ENCODE measurements at places on chromosomes 6 and 20.
A peak's percentile ranks its signal among the peaks of the same experiment; 100 is the strongest.

GRCh38 chr6:42162384-42162783 is 10.8 kb upstream of the GUCA1A start:
- DNase-seq, result no peak

GRCh38 chr6:4030669-4031068 is 48.3 kb downstream of the FAM217A start:
- no peak for DNase-seq

DNA sequence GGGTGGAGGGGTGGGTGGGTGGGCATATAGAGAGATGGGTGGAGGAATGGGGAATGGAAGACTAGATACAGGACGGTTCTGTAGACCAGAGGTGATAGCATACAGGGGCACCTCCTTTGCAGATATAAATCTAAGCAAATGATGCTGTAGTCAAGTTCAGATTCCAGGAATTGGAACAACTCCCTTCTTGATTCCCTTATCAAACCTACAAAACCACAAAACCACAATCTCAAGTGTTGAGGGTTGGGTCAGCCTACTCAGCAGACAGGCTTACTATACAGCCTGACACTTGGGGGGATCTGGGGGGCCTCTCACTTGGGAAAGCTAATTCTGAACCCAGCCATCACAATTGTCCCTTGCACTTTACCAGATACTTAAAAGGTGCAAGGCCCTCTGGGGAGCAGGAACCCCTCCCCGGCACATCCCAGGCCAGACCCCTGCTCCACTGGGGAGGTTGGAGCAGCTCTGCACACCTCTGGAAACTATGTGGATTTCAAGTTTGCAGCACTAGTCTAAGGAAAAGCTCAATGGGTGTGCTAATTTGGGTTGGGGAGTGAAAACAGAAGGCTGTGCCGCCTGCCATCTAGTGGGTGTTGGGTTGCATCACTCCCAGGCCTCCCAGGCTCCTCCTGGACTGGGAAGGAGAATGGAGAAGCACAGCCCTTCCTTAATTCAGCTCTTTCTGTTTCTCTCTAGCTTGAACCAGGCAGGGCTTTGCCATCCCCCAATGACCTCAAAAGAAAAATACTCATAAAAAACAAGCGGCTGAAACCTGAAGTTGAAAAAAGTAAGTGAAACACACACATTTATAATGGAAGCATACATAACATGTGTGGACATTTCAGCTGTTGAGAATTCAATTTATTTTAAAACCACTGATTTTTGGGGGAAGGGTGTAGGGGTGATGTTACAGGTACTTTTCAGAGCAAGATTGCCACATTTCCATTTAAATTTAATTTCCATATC is 121.2 kb upstream of the LAMP5 start:
- DNase-seq, result no peak

DNA sequence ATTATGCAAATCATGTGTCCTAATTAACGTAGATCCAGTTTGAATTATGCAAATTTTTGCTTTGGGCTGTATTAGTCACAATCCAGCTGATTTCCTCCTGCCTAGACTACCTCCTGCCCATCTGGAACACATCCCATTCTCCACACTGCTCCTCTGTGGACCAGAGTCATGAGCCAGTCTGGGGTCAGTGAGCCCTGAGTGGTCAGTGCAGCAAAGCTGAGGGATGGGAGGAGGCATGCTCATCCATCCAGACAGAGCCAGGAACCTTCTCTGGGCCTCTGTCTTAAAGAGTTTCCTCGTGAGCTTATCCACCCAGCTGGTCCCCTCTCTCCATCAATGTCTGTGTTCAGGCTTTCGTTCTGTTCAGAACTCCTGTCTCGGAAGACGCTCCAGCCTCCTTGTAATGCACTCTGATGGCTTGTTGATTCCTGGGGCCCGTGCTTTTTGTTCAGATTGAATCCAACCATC is 747.8 kb downstream of the PTPRT start:
- no peak for DNase-seq

- DNase-seq, result peak; percentile 63
These were observed 17.6 kb upstream of the EIF2S2 start for GRCh38 chr20:34129518-34130162.

GRCh38 chr6:154974485-154975149 is 20.5 kb upstream of the TIAM2 start:
- no peak for DNase-seq

- DNase-seq, result no peak
These were observed 37.6 kb downstream of the NKAIN2 start for GRCh38 chr6:123841067-123841896.

DNA sequence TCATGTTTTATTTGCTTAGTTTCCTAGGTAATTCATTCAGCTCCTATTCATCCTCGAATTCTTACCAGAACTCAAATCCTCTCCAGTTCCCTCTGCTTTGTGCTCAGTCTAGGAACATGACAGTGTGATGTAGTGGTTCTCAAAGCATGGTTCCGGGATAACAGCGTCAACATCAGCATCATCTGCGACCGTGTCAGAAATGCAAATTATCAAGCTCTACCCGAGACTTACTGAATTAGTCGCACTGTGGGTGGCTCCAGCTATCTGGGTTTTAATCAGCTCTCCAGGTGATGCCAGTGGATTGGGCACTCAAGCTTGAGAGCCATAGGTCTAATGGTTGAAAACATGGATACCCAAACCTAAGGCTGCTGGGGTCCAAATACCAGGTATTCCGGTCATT is 7.7 kb upstream of the STK35 start:
- DNase-seq, result no peak

GRCh38 chr6:110626442-110626841 is 150.0 kb upstream of the SLC22A16 start:
- DNase-seq, result no peak

DNA sequence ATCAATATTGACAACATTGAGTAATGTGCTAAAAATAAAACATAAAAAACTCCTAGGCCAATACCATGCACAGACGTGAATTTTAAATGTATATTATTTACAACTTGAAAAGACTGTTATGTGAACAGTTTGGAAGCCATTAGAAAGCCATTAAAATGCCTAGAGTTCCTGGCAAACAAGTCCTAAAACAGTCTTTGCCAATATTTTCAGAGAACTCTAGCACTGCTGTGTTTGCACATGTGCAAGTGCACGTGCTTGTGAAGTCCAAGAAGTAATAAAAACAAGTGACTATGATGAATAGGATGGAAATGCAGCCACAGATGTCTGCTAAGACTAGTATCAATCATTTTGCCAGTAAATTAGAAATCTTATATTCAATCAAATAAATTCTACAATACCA is 1447.6 kb downstream of the GRIK2 start:
- DNase-seq, result no peak

GRCh38 chr6:108598305-108598863 is 37.7 kb downstream of the FOXO3 start:
- DNase-seq, result no peak

- peak; percentile 71 for DNase-seq
These were observed at the start of gene GNAS for GRCh38 chr20:58852543-58853271. Gene GNAS, plus strand, starts transcription at chr20:58852716.

DNA sequence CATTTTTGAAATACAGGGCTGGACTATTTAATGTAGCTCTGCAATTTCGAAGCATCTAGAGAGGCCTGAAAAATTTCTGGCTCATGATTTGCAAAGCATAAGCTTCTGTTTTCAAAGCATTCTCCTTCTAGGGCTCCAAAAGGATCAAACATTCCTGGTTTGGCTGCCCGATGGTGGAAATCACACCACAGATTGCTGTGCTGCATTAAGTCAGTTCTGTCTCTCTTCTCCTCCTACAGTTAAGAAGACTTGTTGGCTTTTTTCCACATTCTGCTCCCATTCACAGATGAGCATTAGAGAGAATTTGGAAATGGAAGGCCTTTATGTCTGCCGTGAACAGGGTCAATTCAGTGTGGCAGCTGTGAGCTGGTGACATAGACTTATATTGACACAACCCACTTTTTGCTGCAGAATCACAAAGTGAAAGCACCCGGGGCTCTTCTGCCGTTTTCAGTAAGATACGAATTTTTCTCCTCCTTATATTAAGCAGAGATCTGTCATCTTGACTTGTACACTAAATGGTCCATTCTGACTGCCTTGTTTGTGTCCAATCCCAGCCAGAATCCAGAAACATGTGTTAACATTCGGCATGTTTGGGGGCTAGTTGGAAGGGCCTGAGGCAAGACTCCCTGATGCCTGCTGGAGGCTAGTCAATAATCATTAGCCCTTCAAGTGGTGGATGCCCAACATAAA is 330.8 kb upstream of the DEFB112 start:
- no peak for DNase-seq

DNA sequence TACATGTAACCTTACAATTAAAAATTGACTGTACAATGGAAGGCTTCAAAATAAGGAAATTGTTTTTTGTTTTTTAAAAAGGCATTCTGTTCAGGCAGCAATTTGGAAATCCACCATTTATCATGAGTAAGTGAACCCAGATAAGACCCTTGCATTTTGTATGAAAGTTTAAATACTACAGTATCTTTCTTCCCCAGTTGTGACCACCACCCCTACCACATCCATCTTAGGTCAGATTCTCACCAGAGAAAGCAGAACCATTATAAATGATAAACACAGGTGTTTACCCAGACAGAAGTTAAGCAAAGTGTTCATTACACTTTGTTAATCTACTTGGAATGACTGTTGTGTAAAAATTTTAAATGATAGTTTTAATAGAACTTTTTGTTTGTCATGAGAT is 20.2 kb downstream of the SENP6 start:
- DNase-seq, result no peak

GRCh38 chr6:13671548-13672127 is 40.0 kb downstream of the RANBP9 start:
- DNase-seq, result no peak

GRCh38 chr20:50294164-50295088 is 103.8 kb downstream of the CEBPB start:
- DNase-seq, result no peak

DNA sequence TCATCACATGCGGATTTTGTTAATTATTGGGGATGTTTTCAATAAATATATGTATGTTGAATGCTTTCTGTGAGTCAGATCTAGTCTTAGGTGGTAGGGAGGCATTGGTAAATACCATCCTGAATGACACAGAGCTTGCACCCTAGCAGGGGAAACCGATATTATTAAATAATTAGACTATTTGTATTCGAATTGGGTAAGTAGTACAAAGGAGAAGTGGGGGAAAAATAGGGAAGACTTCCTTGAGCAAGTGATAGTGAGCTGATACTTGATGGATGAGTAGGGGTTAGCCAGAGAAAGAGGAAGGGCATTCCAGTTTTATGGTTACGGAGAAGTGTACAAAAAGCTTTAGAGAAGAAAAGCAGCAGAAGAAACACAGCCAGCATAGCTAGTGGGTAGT is 1.5 kb downstream of the RIOK1 start:
- no peak for DNase-seq

- no peak for DNase-seq
These were observed 107.1 kb downstream of the MRPL14 start for GRCh38 chr6:44020148-44020547.

- DNase-seq, result no peak
These were observed 78.1 kb downstream of the NCOA7 start for GRCh38 chr6:125868678-125869395.

DNA sequence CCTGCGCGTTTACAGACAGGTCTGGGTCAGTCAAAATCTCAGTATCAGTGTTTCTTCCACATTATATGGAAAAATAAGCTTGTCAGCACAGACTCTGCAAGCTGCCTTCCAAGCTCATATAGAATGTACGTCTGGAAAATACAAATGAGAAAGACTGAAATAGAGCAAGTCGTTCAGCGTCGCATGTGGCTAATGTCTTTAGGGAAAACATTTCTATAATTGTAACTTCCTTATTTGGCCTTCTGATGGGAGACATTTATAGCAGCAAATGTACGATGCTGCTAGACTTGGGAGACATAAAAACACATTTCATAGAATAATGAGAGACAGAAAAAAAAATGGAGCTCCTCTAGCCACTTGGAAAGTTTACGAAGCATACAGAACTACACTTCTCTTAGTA is 122.2 kb downstream of the KIF16B start:
- DNase-seq, result no peak

DNA sequence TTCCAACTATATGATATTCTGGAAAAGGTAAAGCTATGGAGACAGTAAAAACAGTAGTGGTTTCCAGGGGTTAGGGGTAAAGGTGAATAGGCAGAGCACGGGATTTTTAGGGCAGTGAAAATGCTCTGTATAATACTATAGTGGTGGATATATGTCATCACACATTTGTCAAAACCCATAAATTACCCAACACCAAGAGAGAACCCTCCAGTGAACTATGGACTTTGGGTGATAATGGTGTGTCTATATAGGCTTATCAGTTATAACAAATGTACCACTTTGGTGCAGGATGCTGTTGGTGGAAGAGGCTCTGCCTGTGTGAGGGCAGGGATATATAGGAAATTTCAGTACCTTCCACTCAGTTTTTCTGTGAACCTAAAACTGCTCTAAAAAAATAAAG is 149.9 kb downstream of the GPX5 start:
- no peak for DNase-seq

DNA sequence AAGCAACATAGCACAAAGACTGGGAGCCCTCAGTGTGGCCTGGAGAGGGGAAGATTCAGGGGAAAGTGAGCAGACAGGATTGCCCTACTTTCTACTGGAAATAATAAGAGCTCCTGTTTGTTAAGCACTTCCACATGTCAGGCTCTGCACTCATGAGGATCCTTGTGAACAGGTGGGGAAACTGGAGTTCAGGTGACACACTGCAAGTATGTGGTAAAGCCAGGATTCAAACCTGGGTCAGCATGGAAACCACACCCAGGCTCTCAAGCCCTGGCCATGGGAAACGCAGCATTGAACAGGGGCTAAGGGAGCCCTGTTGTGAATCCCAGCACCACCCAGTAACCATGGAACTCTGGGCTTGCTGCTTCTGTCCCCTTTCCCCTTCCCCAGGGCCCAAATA is 42.8 kb upstream of the ID1 start:
- DNase-seq, result no peak

GRCh38 chr6:47056832-47057231 is 14.7 kb upstream of the ADGRF1 start:
- no peak for DNase-seq

- DNase-seq, result no peak
These were observed 72.5 kb downstream of the ARMC2 start for GRCh38 chr6:108920751-108921150.

DNA sequence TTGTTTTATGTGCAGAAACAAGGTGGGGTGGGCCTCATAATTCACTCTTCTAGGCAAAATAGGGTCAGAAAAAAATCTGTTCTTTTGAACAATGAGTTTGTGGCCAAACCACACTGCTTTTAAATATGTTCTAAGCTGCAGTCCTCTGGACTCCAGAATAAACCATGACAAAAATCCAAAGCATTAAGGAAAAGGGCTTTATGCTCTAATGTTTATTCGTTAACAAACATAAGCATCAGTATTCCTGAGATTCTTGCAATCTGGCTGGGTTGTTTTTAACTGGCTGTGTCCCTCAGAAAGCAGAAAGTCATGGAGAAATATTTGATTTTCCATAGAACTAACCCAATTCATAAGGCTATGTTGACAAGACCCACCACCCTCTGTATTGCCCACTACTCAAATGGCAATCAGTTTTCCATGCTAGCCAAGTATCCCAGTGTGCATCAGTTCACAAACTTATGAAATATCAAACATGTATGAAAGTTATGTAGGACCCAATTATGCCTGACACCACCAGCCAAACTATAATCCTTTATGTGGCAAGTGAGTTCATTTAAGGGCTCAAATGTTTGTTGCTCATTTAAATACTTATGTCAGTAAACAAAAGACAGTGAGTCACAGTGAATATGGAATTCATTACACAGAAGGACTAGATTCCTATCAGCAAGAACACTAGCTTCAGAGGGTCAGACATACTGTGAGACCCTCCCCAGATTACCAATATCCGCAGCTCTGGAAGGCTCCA is 45.1 kb downstream of the PKHD1 start:
- no peak for DNase-seq

Data from mesothelial cell of epicardium (in vitro differentiated cells).